ENCODE measurements at places on chromosomes 12 and 14.

GRCh38 chr12:57475271-57476161 is 4.2 kb downstream of the ARHGAP9 start:
- DNase-seq: no peak

- DNase-seq: no peak
Observed at GRCh38 chr14:38080696-38081095, 127.0 kb upstream of the SSTR1 start.

DNA sequence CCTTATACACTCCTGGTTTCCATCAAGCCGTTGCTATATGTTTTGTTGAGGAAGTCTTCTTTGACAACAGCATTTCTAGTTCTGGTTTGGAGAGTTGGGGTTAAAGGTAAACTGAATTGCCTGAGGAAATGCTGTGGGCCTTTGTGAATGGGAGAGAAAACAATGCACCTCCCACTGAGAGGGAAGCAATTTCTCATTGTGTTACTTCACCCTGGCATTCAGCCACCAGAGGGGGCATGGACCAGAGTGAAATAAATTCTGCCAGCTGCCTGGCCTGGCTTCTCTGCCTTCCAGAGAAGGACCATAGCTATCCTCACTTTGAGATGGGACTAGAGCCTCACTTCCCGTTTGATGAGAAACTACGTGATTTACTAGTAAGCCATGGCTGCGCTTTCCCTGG is 475.3 kb downstream of the EGLN3 start:
- no peak for DNase-seq

GRCh38 chr12:24739106-24739779 is 209.7 kb downstream of the BCAT1 start:
- no peak for DNase-seq

DNA sequence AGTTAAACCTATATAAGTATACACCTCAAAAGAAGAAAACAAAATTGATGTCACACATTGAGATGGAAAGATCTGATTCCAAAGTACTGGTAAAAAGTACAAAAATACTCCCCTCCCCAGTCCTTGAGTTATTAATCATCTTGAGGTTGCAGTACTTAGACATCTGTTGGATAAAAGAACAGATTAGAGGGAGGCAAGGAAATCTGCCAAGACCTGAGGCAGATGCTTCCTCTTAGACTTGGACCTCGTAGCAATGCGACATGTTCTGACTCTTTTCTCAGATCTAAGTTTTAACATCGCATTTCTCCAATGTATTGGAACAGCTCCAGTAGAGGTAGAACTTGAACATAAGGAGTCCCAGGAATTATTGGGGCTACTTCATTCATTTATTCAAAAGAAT is 187.9 kb upstream of the GRIN2B start:
- no peak for DNase-seq

- no peak for DNase-seq
Observed at GRCh38 chr14:91315844-91316267, 71.4 kb upstream of the GPR68 start.

GRCh38 chr12:40225337-40225983 is 663 bp downstream of the LRRK2 start:
- peak; percentile 23 for DNase-seq

DNA sequence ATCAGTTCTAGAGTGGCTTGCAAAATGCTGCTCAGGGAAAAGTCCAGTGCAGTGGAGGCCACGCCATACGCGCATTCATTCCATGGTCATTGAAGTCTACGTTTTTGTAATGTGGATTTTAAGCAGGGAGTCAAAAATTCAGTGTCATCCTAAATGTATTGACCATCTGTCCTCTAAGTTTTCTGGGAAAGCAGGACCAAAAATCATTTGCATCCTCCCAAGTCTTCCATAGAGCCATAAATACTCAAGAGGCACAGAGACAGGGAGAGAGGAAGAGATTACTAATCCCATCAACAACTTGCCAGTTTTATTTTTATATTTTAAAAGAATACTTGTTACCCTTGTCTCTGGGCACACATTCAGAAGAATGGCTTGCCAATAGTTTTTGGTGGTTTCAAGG is 36.9 kb downstream of the RHOJ start:
- peak; percentile 35 for DNase-seq
